ENCODE measurements at places on chromosomes 3 and 15.

DNA sequence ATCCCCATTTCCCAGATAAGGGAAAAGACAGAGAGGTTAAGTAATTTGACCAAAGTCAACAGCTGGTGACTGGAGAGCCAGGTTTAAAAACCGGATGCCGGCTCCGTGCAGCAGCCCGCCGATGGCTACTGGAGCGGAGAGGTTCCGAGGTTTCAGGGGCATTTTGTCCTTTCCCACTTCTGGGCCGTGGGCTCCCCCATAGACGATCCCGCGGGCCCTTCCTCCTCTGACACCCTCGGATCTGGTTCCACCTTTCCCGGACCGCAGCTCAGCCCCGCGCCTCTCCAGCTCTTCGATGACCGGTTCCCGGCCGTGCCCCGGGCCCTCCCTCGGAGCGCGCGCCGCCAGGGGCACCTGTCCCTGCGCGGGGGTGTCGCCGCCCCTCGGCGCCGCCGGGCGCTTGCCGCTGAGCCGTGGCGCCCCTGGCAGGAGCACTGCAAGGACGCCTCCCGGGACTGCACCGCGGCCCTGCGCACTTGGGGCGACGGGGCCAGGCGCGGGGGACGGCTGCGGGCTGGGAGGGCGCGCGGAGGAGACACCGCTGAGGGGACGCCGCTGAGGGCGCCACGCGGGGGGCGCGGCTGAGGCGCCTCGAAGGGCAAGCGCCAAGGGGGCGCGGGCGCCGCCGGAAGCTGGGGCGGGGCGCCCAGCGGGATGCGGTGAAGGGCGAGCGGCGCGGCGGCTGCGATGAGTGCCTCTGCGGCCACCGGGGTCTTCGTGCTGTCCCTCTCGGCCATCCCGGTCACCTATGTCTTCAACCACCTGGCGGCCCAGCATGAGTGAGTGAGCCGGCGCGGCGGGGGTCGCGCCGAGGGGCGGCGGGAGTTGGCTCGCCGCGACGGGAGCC is at the start of gene TM6SF1:
Gene TM6SF1 (plus strand): TSS at position 652 of the 847 bp plus-strand sequence. CDS start 36 bp downstream, at position 688.
- DNase-seq = no peak

DNA sequence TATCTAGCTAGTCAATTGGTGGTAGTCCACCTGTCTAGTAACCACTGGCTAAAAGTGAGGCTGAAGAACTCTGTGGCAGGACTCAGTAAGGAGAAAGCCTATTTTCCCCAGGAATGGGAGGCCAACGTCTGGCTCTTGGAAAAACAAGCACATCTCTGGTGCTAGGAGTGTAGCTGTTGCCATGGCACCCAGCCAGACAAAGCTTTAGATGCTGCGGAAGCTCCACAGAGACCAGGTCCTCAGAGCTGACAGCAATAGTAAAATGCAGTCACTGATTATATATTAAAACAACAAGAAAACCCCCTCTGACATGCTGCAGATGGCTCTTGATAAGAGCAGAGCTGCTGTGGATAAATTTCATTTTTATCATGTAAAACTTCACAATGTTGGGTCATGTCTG is 124.9 kb upstream of the STRIT1 start:
- DNase-seq = no peak

GRCh38 chr3:186425788-186426730 is 64.0 kb upstream of the DGKG start:
- no peak for DNase-seq

DNA sequence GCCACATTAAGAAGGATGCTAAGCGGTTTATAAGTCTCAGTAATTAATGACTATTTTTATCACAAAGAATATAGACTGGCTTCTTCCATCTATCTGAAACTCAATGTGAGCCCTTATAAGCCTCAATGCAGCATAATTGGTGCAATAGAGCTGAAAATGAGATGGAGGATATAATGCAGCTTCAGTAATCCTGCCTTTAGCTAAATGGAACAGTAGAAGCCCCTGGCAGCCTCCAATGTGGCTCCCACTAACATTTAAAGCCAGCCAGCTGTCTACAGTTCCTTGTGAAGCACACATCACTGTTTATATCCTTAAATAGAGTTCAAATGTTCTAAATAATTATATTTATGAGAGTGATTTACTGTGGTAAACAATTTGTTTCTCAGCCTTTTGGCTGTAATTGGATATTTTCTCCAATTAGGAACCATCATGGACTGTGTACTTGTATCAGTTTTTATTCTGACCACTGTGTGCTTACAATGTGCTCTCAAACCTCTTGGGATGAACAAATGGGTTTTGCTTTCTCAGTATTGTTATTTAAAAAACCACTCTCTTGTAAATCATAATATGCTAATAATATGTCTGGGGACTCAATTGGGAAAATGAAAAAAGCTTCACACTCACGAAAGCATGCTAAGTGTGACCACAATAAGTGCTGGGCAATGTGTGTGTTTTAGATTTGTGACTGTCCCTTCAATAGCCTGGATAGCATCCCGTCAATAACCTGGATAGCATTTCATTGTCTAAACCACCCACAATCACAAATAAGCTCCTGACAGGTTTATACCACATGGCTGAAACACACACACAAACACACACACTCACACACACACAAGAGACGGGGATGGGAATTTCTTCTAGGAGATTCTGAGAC is 366.6 kb downstream of the GBE1 start:
- no peak for DNase-seq

- DNase-seq = no peak
Observed at GRCh38 chr15:75662823-75663519, 15.3 kb downstream of the SNX33 start.

GRCh38 chr15:75927601-75928000 is 23.9 kb downstream of the FBXO22 start:
- no peak for DNase-seq

GRCh38 chr3:128405554-128406277 is 61.0 kb downstream of the DNAJB8 start:
- no peak for DNase-seq

GRCh38 chr3:87694678-87695077 is 364.1 kb downstream of the CGGBP1 start:
- DNase-seq = no peak

- DNase-seq = no peak
Observed at GRCh38 chr3:134309987-134310700, 59.5 kb upstream of the RYK start.

DNA sequence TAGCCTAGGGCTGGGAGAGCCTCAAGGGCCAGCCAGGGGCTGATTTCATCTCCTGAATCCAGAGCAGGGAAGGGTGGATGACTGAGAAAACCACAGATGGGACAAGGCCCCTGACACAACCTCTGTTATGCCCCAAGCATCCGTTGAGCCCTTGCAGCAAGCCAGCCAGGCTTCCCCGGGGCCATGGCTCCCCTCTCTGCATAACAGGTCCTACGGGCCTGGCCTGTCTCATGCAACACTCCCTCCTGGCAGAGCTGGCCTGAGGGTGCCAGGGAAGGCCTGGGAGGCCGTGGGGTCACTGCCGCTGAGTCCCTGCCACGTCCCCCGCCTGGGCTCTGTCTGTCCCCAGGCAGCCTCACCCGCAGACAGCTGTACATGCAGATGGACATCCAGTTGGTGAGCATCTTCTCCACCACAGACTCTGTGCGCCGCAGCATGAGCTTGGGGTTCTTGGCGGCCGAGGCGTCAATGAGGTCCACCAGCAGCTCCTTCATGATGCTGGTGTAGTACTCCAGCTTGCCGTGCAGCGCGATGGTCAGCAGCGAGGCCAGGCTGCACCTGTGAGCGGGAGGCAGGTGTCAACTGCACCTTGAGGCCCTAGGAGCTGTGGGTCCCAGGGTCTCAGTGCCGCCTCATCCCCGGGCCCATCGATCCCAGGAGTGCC is 22.1 kb downstream of the H1-8 start:
- no peak for DNase-seq

GRCh38 chr3:185807445-185808068 is 17.3 kb downstream of the IGF2BP2 start:
- no peak for DNase-seq

- DNase-seq = no peak
Observed at GRCh38 chr3:124396339-124396950, 333.8 kb upstream of the UMPS start.

GRCh38 chr15:68130851-68131250 is 74.3 kb downstream of the CALML4 start:
- DNase-seq = no peak

DNA sequence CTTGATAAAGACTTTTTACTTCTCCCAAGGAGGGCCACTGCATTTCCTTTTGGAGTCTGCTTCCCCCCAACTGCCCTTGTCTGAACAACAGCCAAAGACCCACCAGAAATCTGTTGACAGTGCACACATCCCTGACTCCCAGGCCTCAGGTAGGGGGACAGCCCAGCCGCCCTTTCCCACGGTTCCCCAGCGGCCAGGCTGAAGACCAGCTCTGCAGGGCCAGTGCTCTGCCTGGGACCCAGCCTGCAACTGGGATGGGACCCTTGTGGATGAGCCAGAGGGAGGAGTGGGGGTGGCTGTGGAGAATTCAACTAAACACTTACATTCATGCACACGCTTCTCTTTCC is 8.1 kb upstream of the PRR23E start:
- no peak for DNase-seq

- no peak for DNase-seq
Observed at GRCh38 chr15:35980719-35981118, 434.8 kb upstream of the DPH6 start.

DNA sequence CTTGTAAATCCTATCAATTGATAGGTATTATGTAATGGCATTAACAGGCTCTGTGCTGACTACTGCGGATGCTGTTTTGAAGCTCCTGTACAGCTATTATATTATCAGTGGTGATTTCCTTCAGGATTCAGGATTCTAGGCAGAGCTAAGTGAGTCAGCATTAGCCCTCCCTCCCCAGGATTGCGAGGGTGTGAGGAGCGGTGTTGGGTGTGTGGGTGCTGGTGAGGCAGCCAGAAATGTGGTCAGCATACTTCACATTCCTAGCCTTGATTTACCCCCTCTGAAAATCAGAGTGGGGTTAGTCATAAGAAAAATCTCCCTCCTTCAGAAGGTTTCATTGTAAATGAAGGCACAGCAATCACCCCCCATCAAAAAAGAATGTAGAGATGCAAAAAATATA is 72.5 kb downstream of the SNTN start:
- DNase-seq = no peak

DNA sequence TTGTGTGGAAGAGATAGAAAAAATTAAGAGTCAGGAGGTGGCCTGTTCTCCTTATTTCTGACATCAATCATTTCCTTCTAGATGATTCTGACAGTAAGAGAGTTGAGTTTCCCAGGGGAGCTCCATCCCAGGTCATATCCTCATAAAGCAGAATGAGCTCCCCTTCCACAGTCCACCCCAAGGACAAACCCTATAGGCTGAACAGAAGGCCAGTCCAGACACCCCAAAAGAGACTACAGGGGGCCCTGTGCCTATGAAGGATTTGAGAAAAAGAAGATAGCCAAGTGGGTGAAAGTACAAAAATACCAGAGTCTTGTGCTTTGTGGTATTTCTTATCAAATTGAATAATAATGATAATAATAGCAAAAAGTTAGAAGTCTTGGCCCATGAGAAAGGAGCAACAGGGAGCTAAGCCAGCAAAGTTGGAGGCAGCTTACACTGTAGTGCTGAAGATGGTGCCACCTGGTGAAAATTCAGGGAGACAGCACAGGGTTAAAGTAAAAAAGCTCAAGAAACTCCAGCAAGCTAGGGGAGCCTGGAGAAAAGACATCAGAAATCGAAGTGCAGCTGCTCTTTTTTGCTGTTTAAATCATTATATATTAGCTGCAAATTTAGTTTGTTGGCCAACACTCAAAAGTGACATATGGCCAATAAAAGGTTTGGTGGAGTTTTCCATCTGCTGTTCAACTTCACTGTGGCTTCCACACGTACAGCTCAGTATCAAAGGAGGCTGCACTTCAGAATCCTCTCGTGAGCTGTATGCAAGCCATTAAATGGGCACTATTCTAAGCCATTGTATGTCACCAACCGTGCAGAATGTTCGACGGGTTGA is 35.8 kb upstream of the SLC24A5 start:
- DNase-seq = no peak

DNA sequence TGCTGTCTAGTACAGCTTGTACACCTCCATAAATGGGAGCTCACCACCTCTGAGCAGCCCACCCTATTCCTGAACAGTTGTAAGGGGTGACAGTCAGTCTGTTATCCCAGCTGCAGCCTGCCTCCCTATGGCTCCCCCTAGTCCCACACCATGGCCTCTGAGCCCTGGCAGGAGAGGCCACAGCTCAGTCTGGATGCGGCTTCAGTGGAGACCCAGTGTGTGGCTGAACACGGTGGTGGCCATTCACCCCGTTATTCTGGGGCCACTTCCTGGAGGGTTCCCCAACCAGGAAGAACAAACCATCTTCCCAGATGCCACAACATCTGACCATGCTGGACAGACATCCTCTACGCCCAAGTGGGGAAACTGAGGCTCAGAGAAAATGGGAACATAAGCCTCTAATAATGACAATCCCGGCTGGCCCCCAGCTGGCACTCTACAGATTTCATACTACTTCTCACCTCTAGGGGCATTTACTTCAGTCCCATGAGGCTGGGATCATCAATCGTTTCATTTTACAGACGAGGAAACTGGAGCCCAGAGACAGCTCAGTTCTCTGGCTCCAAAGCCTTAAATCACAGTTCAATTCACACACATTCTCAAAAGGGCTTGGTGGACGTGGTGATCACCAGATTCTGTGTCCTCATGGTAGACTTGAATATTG is 9.2 kb upstream of the GRIP2 start:
- DNase-seq = no peak

DNA sequence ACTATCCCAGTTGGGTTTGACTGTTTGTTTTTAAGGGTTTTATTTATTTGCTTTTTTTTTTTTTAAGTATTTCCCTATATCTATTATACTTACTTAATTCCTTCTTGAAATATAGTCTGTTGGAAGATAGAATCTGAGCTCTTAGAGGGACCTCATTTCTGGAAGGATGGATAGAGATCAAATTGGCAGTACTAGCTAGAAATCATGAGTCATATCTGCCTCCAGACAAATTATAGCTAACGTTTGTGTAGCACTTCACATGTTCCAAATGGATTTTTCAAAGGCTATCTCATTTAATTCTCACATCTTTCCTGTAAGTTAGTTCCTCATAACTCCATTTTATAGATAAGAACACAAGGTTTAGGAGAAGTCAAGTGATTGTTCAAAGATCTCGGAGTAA is 384.7 kb downstream of the ZIC1 start:
- DNase-seq = no peak

- DNase-seq = no peak
Observed at GRCh38 chr3:78724859-78725258, 1042.9 kb downstream of the ROBO1 start.

- no peak for DNase-seq
Observed at GRCh38 chr3:55204417-55204816, 276.6 kb upstream of the LRTM1 start.
